NCI-H1048 (cell line): ENCODE measurements at places on chromosomes 3 and 15.

- no peak for DNase-seq
Observed at GRCh38 chr3:111534701-111535100, 7.3 kb upstream of the CD96 start.

DNA sequence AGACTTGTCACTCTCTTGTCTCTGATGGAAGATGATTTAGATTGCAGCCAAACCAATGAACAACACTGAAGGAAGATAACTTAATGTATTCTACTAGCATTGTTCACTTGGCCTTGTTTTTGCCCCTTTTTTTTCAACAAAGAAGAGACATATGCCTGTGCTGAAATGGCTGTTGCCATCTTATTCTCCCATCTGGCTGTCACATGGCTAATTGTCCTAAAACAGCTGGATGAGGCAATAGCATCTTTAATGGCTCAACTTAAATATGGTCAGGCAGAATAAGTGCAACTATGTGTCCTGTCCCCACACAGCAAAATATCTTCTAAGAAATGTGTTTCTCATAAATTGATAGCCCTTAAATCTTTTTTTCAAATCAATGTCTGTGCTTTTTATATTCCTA, 576.9 kb downstream of the TUSC7 start:
- no peak for DNase-seq

DNA sequence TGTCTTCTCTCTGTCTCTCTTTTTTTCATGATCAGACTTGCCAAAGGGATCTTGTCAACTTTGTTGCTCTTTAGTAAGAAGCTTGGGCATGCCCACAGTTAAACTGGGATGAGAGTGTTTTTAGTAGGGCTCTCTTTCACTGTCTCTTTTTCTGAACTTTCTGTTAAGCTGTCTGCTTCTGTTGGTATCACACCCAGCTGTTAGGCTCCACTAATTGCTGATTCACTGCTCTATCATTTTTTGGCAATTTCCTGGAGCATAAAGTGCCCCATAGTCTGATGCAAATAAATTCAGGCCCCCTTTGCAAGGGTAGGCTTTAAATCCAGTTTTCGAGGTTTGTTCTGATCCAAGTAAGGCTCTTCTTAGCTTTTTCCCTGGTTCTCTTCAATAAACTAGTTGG, 360.4 kb upstream of the ADAMTS9 start:
- DNase-seq: no peak

GRCh38 chr15:78232951-78233350, 1.4 kb downstream of the ACSBG1 start:
- DNase-seq: no peak

GRCh38 chr3:99854756-99855298, 37.2 kb downstream of the CMSS1 start:
- no peak for DNase-seq

DNA sequence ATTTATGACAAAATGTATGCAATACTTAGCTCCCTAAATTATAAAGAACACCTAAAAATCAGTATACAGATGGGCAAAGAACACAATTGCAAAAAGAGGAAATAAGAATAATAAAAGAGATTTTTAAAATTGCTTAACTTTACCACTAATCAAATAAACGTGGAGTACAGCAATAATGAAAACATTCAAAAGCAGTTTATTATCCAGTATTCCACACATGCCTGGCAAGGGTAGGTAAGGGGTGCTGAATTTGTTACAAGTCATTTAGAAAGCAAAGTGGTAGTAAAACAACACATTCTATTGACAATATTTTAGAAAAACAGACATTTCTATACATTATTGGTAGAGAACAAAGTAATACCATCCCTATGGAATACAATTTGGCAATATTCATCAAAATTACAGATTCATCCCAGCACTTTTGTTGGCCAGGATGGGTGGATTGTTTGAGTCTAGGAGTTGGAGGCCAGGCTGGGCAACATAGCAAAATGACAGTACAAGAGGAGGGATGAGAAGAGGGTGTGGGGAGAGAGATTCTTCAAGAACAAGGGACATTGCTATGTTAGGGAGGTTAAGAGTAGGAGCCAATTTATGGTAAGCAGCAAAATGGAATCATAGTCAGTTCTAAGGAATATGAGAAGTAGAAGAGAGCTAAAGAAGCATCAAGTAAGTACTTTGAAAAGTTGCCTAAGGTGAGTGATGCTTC, 3.7 kb upstream of the ACKR4 start:
- no peak for DNase-seq

DNA sequence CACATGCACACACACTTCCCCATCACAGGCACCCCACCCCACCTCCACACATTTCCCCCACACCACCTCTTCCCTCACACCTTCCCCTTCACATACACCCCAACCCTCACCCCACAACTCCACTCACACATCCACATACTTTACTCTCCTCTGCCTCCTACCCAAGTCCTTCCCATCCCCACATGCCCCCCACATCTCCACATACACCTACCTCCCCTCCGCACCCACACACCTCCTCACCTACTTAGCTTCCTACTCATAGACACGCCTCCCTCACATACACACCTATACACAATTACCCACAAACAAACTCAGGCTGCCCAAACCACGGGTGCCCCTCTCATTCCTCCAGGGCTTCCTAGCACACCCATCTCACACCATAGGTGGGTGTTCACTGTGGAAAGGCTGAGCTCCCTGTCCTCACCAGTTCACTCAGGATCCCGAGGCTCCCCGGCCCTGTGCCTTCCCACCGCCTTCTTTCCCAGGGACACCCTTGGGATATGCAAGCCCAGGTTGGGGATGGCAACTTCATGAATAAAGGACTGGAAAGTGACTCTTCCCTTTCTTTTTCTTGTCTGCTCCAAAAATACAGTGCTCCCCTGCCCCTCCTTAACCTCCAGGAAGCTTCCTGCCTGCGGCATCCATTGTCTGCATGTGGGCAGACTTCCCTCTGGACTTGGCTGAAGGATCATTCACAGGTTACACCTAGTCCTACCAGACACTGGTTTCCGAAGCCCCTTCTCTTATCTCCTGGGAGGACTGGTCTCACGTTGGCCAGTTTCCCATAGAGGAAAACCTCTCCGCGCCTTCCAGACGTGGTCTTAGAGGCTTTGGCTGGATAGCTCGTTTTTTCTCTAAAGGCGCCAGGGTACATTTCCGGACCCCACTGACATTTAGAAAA, 61.5 kb downstream of the SLCO2A1 start:
- DNase-seq: no peak

- DNase-seq: no peak
Observed at GRCh38 chr15:70265466-70265978, 167.8 kb upstream of the TLE3 start.

DNA sequence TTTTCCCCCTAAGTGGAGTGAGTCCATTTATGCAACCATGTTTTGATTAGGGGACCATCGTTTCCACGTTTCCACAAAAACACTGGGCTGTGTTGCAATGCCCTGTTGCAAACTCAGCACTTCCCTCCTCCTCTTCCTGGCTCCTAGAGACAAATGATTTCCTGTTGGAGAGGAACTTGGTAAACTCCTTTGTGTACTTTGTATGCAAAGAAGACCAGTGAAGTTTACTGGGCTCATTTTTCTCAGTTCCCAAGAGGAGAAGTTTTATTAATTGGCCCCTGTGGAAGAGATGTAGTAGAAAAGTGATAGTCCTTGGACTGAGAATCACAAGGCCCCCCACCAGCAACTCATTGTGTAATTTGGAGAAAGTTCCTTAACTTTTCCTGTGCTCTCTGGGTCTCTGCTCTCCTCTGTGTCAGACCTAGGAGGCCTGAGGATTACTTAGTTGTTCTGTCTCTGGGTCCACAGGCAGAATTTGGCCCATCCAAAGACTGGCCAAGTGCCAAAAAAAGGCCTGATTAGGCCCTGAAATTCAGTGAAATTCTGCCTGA, 95.0 kb downstream of the ATG7 start:
- DNase-seq: no peak
